ENCODE measurements at places on chromosomes 5 and 9. TPM values are rescaled to one million over a fixed set of nuclear protein-coding genes. Genes with fewer than 3 reads are reported as not detected.
A peak's percentile ranks its signal among the peaks of the same experiment; 100 is the strongest.

DNA sequence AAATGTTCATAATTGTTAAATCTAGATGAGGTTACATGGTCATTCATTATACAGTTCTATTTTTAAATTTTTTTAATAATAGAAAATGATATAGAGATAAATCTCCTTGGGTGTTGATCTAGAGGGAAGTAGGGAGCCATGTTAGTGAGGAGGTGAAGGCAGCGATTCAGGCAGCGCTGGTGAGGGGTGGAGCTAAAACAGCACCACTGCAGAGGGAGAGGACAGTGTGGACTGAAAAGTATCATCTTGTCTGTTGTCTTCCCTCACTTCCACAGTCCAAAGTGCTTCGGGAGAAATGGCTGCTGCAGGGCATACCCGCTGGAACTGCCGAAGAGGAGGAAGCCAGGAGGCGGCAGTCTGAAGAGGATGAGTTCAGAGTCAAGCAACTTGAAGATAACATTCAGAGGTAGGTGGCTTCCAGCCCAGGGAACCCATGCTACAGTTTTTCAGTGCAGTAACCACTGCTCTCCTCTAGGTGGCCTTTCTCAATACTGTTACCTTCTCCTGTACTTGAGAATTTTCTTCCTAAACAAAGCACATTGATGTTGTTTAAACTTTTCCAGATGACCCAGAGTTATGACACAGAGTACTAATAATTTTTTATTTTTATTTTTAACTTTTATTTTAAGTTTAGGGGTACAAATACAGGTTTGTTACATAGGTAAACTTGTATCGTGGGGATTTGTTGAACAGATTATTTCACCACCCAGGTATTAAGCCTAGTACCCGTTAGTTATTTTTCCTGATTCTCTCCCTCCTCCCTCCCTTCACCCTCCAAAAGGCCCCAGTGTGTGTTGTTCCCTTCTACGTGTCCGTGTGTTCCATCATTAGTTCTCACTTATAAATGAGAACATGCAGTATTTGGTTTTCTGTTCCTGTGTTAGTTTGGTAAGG, 100.5 kb downstream of the PALM2AKAP2 start:
- no peak for DNase-seq

The PCDHGA3 gene
- total RNA-seq = 12.1 TPM

The FCN2 gene
- not detected for total RNA-seq

DNA sequence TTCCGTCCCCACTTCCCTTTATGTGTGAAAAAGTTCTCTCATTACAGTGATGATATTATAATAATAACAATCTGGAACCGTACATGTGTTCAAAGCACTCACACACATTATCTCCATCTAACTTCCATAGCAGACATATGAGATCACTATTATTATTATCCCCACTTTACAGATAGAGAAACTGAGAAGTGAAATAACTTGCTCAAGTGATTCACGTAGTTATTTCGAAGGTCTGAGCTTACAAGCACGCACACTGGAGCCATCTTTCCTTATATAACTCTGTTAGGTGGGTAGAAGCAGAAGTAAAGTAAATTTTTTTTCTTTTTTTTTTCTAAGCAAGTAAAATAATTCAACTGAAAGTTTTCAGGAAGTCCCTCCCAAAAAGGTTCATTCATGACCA, 62.9 kb upstream of the PTGER4 start:
- no peak for DNase-seq

- peak; percentile 51 for DNase-seq
Observed at GRCh38 chr9:131997779-131998178, 81.9 kb downstream of the MED27 start.

DNA sequence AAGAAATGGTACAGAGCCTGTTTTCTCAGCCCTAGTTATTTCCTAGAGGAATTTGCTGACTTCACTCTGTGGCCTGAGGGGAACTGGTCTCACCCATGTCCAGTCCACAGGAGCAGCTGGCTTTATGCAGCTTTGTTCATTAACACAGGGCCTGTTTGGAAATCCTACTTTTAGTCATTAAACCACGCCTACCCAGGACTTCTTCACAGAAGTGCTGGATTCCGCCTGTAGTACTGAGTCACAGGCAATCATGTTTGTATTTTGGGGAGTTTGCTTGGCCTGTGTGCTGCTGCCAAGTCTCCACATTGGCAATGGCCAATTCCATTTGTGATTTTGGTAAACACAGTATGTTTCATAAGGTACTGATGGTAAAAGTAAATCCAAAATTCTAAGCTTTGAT, 52.8 kb downstream of the CTNND2 start:
- no peak for DNase-seq

DNA sequence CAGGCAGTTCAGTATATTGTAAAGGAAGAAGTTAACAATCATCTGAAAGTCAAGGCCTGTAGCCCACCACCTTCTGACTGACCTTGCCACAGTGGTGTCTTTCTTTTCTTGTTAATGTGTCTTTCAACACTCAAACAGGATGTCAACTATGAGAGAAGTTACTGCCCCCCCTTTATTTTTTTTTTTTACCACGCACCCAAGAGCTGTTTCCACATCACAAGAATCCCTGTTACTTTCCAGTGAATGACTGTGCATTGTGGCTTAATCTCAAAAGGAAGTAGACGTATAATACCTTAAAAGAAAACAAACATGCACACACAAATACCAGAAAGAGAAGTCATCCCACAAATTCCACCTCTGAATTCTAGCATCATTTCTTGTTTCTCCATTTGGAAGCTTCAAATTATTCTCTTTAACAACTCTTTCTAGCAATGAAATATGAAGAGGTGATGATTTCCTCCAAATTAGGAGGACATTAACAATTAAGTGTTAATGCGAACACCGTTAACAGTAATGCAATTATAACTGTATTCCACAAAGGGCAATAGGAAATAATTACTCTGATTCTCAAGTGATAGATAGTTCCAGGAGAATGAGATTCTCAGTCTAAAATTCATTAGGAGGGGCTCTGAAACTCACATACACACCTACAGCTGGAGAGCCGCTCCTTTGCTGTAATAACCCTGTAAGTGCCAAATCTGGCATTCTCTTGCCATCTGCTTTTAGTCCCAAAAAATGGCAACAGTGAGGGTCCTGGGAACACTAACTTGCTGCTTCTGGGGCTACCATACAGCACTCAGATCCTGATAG, 201.0 kb downstream of the EFNA5 start:
- DNase-seq = no peak

GRCh38 chr5:37777432-37778130, 62.3 kb downstream of the GDNF start:
- no peak for DNase-seq

GRCh38 chr5:1255081-1255561, 29.9 kb downstream of the SLC6A18 start:
- DNase-seq = no peak

The ADAMTSL2 gene
- total RNA-seq = 5.1 TPM

DNA sequence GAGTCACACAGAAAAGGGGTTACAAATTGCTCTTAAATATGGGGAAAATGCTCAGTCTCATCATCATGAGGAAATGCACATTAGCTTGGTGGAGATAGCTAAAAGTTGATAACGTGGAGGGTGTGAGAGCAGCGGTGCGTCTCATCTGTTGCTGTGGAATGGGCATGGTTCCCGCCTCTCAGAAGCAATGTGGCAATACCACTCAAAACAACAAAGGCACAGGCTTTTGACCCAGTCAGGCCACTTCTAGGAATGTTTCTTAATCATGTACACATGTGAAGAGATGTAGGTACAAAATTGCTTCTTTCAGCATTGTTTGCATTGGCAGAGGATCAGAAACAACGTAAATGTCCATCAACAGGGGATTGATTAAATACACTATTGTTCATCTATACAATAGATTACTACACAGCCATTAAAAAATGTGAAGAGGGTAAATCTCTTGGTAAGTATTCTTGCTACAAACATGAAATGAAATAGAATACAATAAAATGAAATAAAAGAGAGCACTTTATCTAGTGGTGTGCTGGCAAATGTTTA, 212.6 kb upstream of the MSX2 start:
- no peak for DNase-seq

The LCN9 gene
- not detected for total RNA-seq

- DNase-seq = no peak
Observed at GRCh38 chr9:92538541-92538940, 2.8 kb upstream of the ECM2 start.

- DNase-seq = no peak
Observed at GRCh38 chr5:6013506-6013905, 364.8 kb downstream of the MED10 start.

DNA sequence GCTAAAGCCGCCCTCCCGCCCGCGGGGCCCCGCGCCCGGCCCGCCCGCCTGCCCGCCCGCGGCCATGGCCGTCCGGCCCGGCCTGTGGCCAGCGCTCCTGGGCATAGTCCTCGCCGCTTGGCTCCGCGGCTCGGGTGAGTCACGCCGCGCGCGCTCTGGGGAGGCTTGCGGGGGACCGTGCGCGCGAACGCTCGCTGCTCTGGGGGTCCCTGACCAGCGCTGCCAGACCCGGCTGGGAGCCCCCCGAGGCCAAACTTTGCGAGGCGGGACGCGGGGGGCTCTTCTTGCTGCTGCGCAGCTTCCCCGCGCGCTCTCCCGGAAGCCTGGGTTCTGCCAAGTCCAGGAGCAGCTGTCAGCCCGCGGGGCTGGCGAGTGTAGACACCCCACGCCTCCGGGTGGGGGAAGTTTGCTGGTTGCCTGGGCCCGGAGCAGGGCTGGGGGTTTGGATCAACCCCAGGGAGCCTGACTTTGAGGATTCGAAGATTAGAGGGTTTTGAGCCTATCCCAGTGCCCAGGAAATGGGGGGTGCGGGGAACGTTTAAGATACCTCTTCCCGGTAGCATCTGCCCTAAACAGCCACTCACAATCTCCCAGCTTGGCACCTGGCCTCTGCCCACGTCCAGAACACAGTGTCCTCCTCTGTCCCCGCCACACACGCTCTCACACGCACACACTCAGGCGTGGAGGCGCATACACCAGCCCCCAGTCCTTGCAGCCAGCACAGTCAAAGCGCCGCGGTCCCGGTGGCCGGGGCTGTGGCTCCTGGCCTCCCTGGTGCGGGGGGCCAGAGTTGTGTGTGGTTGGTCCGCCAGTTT, 535 bp downstream of the UNC5A start:
- no peak for DNase-seq

- peak; percentile 29 for DNase-seq
Observed at GRCh38 chr5:179776411-179776938, 17.3 kb upstream of the LTC4S start.

GRCh38 chr5:128693764-128694163, 155.7 kb upstream of the FBN2 start:
- DNase-seq = no peak

The IGFBPL1 gene
- not detected for total RNA-seq

The CDX1 gene
- total RNA-seq = not detected

DNA sequence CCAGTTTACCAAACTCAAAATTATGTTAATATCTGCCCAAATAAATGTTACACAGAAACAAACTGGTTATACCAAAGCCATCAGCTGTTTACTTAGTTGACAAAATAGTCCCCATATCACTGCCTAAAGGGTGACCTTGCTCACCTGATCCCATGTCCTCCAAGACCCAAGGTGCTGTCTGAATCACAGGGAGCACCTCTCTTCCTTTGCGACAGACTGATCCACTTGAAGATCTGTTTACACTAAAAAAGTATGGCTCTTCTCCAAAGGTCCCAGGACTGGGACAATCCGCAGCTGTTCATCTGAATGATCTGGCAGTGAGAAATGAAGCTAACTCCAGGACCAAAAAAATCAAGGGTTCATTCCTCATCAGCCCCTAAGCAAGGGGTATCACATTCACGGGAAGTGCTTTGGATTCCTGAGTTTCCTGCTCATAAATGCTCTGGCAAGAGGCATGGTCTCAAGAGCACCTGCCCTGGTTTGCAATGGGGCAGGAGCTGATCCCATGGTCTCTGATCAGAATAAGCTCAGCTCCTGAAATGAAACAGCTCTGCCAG, 5.0 kb downstream of the PRUNE2 start:
- DNase-seq = no peak

DNA sequence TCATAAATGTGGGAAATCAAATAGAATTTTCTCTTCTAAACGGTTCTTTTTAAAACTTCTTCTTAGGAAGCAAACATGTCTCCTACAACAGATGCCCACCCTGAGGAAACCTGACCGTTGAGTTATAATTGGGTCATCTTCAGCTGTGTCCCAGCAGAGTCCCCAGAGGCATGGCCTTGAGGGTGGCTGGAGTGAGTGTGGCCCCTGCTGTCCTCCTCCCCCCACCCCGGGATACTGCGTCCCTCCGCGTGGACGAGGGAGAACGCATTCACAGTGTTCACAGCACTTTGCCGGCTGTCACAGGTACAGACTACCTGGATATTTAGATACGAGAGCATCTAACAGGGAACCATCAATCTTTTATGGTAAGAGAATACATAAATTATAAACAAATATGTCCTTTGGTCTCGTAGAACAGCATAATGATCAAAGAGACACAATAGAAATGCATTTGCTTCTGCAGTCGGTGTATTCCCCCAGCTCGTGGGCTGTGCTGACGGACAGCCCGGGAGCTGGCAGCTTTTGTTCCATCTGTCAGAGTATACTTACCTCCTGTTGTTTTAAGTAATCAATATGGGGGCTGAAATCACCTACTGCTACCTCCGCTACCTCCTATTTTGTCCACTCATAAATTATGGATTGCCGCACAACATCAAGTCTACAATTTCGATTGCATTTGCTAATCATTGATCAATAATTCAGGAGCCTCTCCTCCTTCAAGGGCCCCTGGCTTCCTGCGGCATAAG, 214.7 kb downstream of the IRX2 start:
- DNase-seq = no peak

- no peak for DNase-seq
Observed at GRCh38 chr5:129406440-129406839, 53.7 kb upstream of the ADAMTS19 start.

GRCh38 chr9:122265149-122265915, 650 bp downstream of the MRRF start:
- DNase-seq = no peak

DNA sequence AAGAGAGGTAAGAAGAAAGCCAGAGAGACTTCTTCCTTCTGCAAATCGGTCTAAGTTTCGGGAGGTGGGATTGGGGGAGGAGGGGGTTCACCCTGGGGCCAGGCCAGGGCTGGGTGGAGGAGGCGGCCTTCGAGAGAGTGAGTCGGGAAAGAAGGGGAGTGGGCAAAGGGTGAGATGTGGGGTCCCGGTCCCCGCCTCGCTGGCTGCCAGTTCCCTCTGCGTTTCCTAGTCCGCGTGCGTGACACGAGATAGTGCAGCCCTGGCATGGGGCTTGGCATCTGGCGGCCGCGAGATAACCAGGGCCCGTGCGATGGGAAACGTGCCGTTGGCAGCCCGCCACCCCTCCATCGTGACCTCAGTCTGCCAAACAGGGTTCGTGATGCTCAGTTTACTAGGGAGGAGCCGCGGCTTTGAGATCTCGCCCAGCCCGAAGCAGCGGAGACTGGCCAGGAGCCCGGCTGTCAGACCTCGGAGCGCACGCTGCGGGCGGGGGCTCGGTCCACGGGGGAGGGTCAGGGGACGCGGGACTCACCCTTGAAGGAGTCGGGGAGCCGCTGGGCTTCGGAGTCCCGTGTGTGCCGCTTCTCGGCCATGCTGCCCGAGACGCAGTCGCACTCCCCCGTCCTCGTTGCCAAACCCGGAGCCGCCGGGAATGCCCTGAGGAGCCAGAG, at the start of gene STOM:
Gene STOM, minus strand, starts transcription at position 656 of the 671 bp plus-strand sequence. Its CDS starts 63 bp downstream, at position 593.
- peak; percentile 94 for DNase-seq

The TRPM6 gene
- total RNA-seq = 0.32 TPM

- no peak for DNase-seq
Observed at GRCh38 chr9:94826044-94826443, 99.5 kb downstream of the AOPEP start.

- no peak for DNase-seq
Observed at GRCh38 chr5:137751869-137752491, 2.2 kb downstream of the HNRNPA0 start.

- DNase-seq = no peak
Observed at GRCh38 chr5:76406673-76407072, 3.6 kb downstream of the IQGAP2 start.
